ENCODE measurements at places on chromosomes 3 and 15.

DNA sequence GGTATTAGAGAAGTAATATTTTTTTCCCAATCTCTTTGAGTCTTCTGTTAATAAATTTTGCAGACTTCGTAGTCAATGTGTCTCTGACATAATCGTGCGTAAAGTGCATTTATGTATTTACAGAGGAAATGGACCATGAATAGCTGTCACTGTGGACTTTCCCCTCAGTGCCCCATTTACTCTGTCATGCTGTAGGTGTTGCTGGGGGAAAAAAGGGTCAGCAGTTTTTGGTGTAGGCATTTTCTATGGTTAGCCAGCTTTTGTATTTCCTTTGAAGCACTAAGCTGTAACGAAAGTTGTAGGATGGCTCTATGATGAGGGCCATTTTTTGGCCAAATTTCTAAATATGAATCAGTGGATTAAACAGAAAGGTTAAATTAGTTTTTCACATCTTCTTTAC, 598.4 kb downstream of the FGF12 start:
- no peaks in the 10 kb centered on the region for H3K36me3 ChIP-seq
- H3K27me3 ChIP-seq: no peaks in the 10 kb centered on the region
- no peak for DNase-seq
- no peaks in the 10 kb centered on the region for H3K4me1 ChIP-seq

DNA sequence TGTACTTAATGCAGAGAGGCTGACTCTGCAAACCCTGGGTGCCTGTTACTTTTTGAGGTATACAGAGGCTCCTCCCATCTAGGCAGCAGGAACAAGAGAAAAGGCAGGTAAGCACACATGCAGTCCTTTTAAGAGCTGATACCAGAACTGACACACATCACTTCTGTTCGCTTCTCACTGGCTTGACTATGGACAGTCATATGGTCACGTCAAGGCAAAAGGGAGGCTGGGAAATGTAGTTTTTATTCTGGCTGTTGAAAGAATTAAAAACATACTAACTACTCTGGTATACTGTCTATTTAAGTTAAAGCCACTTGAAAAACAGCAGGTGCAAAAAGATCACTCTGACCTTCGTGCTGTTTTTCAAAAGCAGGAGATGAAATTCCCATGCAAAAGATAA, 218.3 kb downstream of the CTNNB1 start:
- no peak overlapping the region for H3K27ac ChIP-seq
- DNase-seq: no peak
- H3K4me3 ChIP-seq: no peak overlapping the region

DNA sequence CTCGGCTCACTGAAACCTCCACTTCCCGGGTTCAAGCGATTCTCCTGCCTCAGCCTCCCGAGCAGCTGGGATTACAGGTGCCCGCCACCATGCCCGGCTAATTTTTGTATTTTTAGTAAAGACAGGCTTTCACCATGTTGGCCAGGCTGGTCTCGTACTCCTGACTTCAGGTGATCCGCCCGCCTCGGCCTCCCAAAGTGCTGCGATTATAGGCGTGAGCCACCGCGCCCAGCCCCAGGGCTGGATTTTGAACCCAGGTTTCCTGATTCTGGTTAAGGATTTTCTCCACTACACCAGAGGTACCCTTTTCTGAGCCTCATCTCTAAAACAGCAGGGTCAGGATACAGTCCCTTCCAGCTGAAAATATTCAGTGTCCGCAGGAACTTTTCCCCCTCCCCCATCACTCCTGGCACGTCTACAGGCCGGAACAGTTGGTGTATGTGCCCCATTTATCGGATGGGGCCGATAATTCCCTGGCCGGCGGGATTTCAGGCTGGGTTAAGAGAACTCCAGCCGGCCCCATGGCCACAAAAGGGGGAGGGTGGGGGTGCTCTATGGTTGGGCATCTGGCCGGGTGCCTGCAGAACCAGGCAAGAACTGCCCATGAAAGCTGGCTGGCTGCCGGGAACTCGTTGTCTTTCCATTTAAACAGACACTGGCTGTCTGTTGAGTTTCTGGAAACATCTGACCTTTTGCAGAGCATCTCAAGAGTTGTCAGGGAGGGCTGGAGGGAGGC, 26.8 kb upstream of the SEMA4B start:
- no peak overlapping the region for H3K4me3 ChIP-seq
- no peaks in the 10 kb centered on the region for H3K36me3 ChIP-seq
- no peaks in the 10 kb centered on the region for H3K27me3 ChIP-seq
- peaks cover 5% of the 10 kb centered on the region for H3K4me1 ChIP-seq

- DNase-seq: peak; percentile 33
- H3K27me3 ChIP-seq: peaks cover 3% of the 10 kb centered on the region
- H3K4me1 ChIP-seq: no peaks in the 10 kb centered on the region
- no peak overlapping the region for H3K27ac ChIP-seq
Observed at GRCh38 chr3:128572644-128573105, 77.9 kb downstream of the RPN1 start.

DNA sequence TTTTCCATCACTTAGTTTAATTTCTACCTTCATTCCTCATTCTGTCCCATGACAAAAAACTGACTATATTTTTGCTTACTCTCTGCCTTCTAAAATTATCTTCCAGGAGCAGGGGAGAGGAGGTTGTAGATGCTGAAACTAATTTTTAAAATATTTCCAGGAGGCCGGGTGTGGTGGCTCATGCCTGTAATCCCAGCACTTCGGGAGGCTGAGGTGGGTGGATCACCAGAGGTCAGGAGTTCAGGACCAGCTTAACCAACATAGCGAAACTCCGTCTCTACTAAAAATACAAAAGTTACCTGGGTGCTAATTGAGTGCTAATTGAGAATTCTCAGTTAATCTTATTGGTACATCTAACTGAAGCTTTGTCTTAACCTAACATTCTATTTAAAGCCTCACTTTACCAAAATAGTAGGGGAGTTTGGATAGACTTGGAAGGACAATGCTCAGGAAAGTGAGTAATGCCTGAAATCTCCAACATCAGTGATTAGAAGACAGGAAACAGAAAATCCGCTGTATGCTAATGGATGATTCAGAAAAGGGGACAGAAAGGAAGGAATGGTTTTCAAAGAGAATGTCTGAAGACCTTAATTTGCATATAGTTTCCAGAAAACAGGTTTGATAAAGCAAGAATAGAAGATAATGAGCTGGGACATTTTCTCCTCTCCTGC, 336.1 kb downstream of the GBE1 start:
- H3K27me3 ChIP-seq: peaks cover 14% of the 10 kb centered on the region
- no peaks in the 10 kb centered on the region for H3K36me3 ChIP-seq
- no peak overlapping the region for H3K4me3 ChIP-seq
- no peak overlapping the region for H3K27ac ChIP-seq
- H3K4me1 ChIP-seq: no peaks in the 10 kb centered on the region
- DNase-seq: no peak

DNA sequence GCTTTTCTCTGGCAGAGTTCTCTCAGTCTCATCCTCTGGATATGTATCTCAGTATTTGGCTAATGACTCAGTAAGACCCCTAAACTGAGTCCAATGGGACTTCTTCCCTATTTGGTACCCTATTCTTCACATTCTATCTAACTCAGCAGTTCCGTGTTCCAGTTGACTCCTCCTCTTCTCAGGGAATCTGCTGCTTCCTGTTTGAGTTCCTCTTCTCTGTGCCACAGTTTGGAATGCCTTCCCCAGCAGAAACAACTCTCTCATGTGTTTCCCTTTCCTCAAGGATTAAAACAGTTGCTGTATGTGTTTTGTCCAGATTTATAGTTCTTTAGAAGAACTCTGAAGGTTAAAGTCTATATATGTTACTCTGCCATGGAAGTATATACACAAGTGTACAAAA, 344.0 kb upstream of the RARB start:
- no peaks in the 10 kb centered on the region for H3K4me1 ChIP-seq
- DNase-seq: no peak
- no peak overlapping the region for H3K27ac ChIP-seq
- H3K4me3 ChIP-seq: no peak overlapping the region

DNA sequence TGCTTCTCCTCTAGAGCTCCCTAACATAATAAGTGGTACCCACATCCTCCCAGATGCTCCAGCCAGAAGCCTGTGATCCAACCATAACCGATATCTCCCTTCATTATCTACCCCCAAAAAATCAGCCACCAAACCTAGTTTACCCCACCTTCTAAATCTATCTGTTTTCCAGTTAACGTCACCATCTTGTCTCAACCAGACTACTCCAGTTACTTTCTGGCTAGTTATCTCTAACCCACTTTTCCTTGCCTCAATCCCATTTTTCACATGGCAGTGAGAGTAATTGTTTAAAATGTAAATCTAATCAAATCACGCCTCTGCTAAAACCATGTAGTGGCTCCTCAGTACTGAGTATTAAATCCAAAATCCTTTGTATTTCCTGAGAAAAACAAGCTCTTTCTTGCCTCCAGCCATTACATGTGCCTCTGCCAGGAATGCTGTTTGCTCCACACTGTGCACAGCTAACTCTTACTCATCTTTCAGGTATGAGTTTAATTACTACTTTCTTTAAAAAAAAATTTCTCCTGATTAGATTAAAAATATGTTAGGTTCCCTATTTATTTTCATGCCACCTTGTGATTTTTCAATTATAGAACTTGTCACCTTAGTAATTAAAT, 15.4 kb downstream of the CCDC54 start:
- H3K27me3 ChIP-seq: no peaks in the 10 kb centered on the region
- H3K36me3 ChIP-seq: no peaks in the 10 kb centered on the region
- no peak overlapping the region for H3K27ac ChIP-seq
- no peak overlapping the region for H3K4me3 ChIP-seq
- H3K4me1 ChIP-seq: peaks cover 4% of the 10 kb centered on the region

GRCh38 chr3:73727854-73728253, 103.1 kb upstream of the PDZRN3 start:
- H3K27me3 ChIP-seq: no peaks in the 10 kb centered on the region
- H3K36me3 ChIP-seq: no peaks in the 10 kb centered on the region
- DNase-seq: no peak
- H3K27ac ChIP-seq: no peak overlapping the region
- H3K4me1 ChIP-seq: no peaks in the 10 kb centered on the region

DNA sequence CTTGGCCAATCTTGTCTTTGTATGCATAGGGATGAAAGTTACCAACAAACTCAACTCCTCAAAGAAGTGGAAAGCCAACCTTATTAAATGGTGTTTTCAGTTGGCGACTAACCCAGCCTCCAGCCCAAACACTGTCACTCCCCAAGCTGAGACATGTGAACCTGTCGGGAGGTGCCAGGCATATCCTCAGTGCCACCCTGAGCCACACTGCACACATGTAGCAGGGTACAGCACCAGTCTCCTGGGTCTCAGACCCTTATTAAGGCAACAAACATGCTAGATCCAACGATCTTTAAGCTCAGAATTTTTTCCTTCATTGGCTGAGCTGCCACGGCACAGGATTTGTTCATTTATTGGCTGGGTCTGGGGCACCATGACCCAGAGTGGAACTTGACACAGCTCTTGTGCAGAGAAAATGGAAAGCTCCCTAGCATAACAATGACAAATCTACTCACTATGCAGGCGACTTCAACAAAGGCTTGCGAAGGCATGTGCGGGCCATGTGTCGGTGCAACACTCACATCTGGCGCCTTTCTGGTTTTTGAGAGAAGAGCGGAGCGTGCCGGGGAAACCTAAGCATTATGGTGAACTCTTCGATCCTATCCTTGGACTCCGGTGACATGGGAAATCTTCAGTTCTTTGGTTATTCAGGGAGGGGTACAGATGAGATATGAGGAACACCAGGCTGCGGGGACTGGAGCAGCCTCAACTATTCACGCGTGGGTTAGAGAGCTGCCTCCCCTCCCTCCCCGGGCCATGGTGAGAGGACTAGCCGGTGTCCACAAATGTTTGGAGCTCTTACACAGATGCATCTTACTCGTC, 190.1 kb downstream of the FAM43A start:
- no peak overlapping the region for H3K4me3 ChIP-seq
- no peak for DNase-seq
- H3K36me3 ChIP-seq: no peaks in the 10 kb centered on the region
- peaks cover 25% of the 10 kb centered on the region for H3K4me1 ChIP-seq

- H3K4me3 ChIP-seq: no peak overlapping the region
- no peaks in the 10 kb centered on the region for H3K27me3 ChIP-seq
- no peaks in the 10 kb centered on the region for H3K4me1 ChIP-seq
- DNase-seq: no peak
- H3K27ac ChIP-seq: no peak overlapping the region
Observed at GRCh38 chr3:149833241-149833640, 20.2 kb downstream of the RNF13 start.

- no peak for DNase-seq
- no peak overlapping the region for H3K27ac ChIP-seq
- H3K36me3 ChIP-seq: no peaks in the 10 kb centered on the region
- no peak overlapping the region for H3K4me3 ChIP-seq
Observed at GRCh38 chr3:99543796-99544195, 94.6 kb upstream of the COL8A1 start.

GRCh38 chr3:111999484-112000324, 982 bp downstream of the TAGLN3 start:
- H3K27me3 ChIP-seq: no peaks in the 10 kb centered on the region
- H3K4me3 ChIP-seq: no peak overlapping the region
- no peaks in the 10 kb centered on the region for H3K36me3 ChIP-seq
- H3K27ac ChIP-seq: no peak overlapping the region
- H3K4me1 ChIP-seq: peaks cover 2% of the 10 kb centered on the region
- DNase-seq: no peak

DNA sequence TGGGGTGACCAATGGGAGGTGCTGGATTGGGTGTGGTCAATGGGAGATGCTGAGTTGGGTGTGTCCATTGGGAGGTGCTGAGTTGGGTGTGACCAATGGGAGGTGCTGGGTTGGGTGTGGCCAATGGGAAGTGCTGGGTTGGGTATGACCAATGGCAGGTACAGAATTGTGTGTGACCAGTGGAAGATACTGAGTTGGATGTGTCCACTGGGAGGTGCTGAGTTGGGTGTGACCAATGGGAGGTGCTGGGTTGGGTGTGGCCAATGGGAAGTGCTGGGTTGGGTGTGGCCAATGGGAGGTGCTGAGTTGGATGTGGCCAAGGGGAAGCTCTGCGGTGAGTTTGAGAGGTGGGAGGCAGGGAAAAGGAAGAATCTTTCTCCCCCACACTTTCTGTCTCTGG, 250.0 kb upstream of the PROK2 start:
- no peaks in the 10 kb centered on the region for H3K4me1 ChIP-seq
- no peak overlapping the region for H3K4me3 ChIP-seq
- no peak overlapping the region for H3K27ac ChIP-seq
- DNase-seq: no peak
- no peaks in the 10 kb centered on the region for H3K27me3 ChIP-seq

GRCh38 chr3:25171118-25171807, 256.8 kb upstream of the RARB start:
- no peak overlapping the region for H3K4me3 ChIP-seq
- no peak overlapping the region for H3K27ac ChIP-seq
- no peaks in the 10 kb centered on the region for H3K27me3 ChIP-seq
- H3K36me3 ChIP-seq: no peaks in the 10 kb centered on the region
- no peak for DNase-seq
- H3K4me1 ChIP-seq: no peaks in the 10 kb centered on the region

DNA sequence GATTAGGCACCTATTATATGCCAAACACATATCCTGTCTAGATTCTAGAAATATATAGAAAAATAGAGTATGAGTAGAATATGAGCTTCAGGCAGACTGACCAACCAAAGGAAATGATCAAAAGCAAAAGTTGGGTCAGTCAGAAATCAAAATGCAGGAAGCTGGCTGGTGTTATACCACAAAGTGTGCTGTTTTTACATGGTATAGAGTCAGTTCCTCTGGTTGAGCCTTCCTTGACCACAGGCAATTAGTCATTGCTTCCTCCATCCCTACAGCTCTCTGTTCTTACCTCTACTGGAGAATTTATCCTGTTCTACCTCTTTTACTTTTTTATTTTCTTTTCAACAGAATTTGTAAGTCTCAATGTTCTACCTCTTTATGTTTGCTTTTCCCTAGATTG, 149.8 kb downstream of the TMCO5A start:
- H3K4me3 ChIP-seq: no peak overlapping the region
- no peak overlapping the region for H3K27ac ChIP-seq
- H3K4me1 ChIP-seq: no peaks in the 10 kb centered on the region
- H3K36me3 ChIP-seq: no peaks in the 10 kb centered on the region
- H3K27me3 ChIP-seq: 0 out of 2 replicates have a peak, but pooled peaks cover 6% of the 10 kb centered on the region

- no peaks in the 10 kb centered on the region for H3K4me1 ChIP-seq
- H3K27ac ChIP-seq: no peak overlapping the region
- H3K4me3 ChIP-seq: no peak overlapping the region
Observed at GRCh38 chr15:73504885-73505284, 61.9 kb downstream of the REC114 start.

Measured in HCT116 (cell line).